ENCODE measurements at places on chromosomes 16 and 17.

DNA sequence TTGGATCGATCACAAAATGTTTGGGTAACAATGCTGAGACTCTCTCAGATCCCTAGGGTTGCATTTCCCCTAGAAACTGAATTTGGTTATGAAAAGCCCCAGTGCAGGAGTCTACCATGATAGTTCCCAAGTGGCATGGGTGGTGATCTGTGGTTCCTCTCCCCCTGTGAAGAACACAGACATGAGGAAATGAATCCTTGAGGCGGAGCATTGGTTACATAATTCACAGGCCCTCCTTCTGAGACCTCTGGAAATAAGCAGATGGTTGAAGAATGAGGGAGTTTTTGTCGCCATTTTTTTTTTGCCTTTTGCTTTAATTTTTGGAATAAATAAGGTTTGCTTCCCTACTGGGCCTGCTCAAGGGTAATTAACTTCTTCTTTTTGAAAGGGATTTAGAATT is 597.0 kb upstream of the RBFOX1 start:
- DNase-seq: no peak

DNA sequence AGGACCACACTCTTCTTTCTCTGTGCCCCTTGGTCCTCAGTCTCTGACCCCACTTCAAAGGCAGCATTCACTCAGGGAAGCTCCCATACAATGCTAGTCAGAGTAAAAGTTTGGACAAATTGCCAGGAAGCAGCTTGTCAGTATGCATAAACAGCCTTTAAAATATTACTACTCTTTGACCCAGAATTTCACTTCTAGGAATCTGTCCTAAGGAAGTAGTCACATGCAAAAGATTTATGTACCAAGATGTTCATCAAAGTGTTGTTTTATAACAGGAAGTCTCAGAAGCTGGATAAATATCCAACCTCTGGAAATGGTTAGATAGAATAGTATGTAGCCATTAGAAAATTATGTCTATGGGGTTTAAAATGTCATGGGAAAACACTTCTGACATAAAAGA is 31.0 kb downstream of the MAPT start:
- no peak for DNase-seq

- DNase-seq: no peak
These were observed 62.6 kb downstream of the PLD6 start for GRCh38 chr17:17143501-17143900.

GRCh38 chr17:50053654-50053960 is 2.3 kb upstream of the ITGA3 start:
- DNase-seq: no peak

DNA sequence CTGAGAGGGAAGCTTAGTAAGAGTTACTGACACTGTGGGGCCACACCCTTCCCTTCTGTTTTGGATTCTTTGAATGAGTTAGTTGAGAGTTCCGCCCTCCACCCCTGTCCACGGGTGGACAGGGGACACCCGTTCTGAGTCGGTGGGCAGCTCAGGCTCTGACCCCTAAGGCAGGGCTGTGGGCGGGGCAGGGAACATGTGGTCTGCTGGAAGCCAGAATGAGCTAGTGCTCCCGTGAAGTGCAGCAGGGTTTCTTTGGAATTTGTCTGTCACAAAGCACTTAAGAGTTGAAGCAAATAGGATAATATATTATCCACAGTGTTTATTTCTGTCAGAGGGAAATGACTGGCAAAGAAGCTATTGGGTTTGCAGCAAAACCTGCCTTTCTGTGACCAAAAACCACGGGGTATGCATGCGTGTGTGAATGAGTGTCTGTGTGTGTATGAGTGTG is 90.1 kb downstream of the CLEC16A start:
- no peak for DNase-seq

DNA sequence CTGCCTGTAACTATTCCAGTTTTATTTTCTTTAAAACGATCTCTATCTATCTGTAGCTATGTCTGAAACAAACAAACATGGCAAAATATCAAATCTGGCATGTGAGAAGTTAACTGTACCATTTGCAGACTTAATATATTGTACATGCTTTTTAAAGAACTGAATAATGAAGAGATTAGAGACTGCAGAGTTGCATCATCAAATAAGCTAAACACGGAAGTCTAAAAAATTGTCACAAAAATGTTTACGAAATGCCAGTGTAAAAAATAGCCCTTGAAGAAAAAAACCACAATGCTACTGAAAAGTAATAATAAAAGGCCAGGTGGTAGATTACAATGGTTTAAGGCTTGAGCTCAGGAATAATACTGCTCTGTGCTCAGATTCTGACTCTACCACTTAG is 43.1 kb downstream of the HS3ST3A1 start:
- no peak for DNase-seq

- DNase-seq: no peak
These were observed 28.9 kb downstream of the COX10 start for GRCh38 chr17:14098246-14098645.

GRCh38 chr16:8951447-8952280 is 12.0 kb downstream of the USP7 start:
- DNase-seq: no peak

Data from NCI-H1436 (cell line).